Bronchial epithelial cell (primary cell): ENCODE measurements at places on chromosomes 12 and 14. TPM values are rescaled to one million over a fixed set of nuclear protein-coding genes. Genes with fewer than 3 reads are reported as not detected.

SOAT2 gene
- not detected in 2 replicates for total RNA-seq

C14orf39 gene
- 1.0 and 1.3 TPM in 2 replicates for total RNA-seq

SLC6A13 gene
- total RNA-seq, result 0.64 and 0.79 TPM in 2 replicates

CAPZA3 gene
- total RNA-seq, result 0.13 TPM in 1 of 2 replicates, not detected in the other

AMIGO2 gene
- total RNA-seq, result 3.7 and 61.1 TPM in 2 replicates

SIX1 gene
- total RNA-seq, result 5.3 and 6.5 TPM in 2 replicates

ACVRL1 gene
- under 0.01 TPM in 1 of 2 replicates, not detected in the other for total RNA-seq

AJUBA gene
- total RNA-seq, result 174 and 223 TPM in 2 replicates

NID2 gene
- total RNA-seq, result 0.38 and 3.9 TPM in 2 replicates

SMIM41 gene
- total RNA-seq, result 0.13 and 0.26 TPM in 2 replicates

WNK1 gene
- 57.7 and 101 TPM in 2 replicates for total RNA-seq

INHBC gene
- total RNA-seq, result not detected in 2 replicates

RILPL1 gene
- total RNA-seq, result 7.9 and 8.6 TPM in 2 replicates

IFNG gene
- total RNA-seq, result not detected in 2 replicates

SERPINA3 gene
- total RNA-seq, result 0.79 and 1.3 TPM in 2 replicates

TRHDE gene
- 0.26 TPM in 1 of 2 replicates, not detected in the other for total RNA-seq

HOXC11 gene
- not detected in 2 replicates for total RNA-seq

CAPS2 gene
- 1.1 and 7.0 TPM in 2 replicates for total RNA-seq

PRB3 gene
- total RNA-seq, result not detected in 2 replicates

KRT6A gene
- 13,929 and 17,192 TPM in 2 replicates for total RNA-seq

CDK2 gene
- total RNA-seq, result 5.2 and 6.8 TPM in 2 replicates
